ENCODE measurements at places on chromosomes 1 and 21. TPM values are rescaled to one million over a fixed set of nuclear protein-coding genes. Genes with fewer than 3 reads are reported as not detected.

The HORMAD1 gene
- polyA plus RNA-seq: 13.6 TPM

The S100A2 gene
- 19.5 TPM for polyA plus RNA-seq

The TSPEAR gene
- polyA plus RNA-seq: not detected

The SMPDL3B gene
- 1.7 TPM for polyA plus RNA-seq

The KRTAP12-2 gene
- not detected for polyA plus RNA-seq

The ATP1A2 gene
- polyA plus RNA-seq: not detected
